ENCODE measurements at places on chromosomes 12 and 14. TPM values are rescaled to one million over a fixed set of nuclear protein-coding genes. Genes with fewer than 3 reads are reported as not detected.

Gene ANKS1B
- polyA plus RNA-seq, result 1.9 TPM

Gene TAS2R13
- polyA plus RNA-seq, result not detected

Gene LMNTD1
- polyA plus RNA-seq, result 0.69 TPM

Gene FLRT2
- 2.6 TPM for polyA plus RNA-seq

Gene MBD6
- polyA plus RNA-seq, result 22.8 TPM

Gene GARIN6
- not detected for polyA plus RNA-seq

Gene GPR162
- polyA plus RNA-seq, result 29.2 TPM

Gene NRDE2
- 8.7 TPM for polyA plus RNA-seq

Gene LRP1-AS
- polyA plus RNA-seq, result not detected

Measured in cardiac muscle cell (in vitro differentiated cells and primary cell).